ENCODE measurements at places on chromosomes 6 and 20.
A peak's percentile ranks its signal among the peaks of the same experiment; 100 is the strongest.

- DNase-seq, result peak; percentile 27
These were observed 19.2 kb upstream of the ZSCAN16 start for GRCh38 chr6:28105245-28105639.

DNA sequence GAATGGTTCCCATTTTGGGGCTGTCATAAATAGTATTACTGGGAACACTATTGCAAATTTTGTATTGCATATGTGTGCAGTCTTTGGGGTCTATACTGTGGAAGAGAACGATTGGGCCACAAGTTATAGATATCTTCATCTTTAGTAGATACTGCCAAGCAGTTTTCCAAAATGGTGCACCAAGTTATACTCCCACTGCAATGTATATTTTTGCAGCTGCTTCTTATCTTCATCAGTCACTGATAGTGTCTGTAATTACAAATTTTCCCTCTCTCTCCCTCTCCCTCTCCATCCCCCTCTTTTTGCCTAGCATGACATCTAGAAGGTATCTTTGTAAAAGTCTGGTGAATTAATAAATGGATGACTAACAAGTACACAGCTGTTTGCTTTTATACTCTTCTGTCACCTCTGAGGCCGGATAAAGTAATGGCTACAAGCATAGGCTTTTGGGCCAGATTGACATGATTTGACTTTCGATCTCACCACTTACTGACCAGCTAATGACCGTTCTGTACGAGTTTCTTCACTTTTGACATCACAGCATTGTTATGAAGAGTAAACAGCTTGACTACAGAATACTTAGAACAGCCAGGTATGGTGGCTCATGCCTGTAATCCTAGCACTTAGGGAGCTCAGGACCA is 113.3 kb upstream of the SLC2A12 start:
- no peak for DNase-seq

DNA sequence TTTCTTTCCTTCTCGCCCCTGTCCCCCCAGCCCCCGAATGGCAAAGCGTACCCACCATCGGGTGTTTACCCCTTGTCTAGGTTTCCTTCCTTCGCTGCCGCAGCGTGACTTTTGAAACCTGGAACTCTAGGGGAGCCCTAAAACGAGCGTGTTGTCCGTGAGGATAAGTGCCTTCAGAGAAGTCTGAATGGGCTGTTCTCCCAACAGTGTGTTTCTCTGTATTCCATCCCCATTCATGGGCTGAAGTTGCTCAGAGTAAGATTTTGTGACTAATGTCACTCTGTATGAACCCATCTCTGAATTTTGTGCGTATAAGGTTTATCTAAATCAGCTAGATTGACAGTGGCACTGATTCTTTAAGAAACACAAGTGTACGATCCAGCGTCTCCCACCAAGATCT is 949 bp downstream of the MACROD2 start:
- no peak for DNase-seq

DNA sequence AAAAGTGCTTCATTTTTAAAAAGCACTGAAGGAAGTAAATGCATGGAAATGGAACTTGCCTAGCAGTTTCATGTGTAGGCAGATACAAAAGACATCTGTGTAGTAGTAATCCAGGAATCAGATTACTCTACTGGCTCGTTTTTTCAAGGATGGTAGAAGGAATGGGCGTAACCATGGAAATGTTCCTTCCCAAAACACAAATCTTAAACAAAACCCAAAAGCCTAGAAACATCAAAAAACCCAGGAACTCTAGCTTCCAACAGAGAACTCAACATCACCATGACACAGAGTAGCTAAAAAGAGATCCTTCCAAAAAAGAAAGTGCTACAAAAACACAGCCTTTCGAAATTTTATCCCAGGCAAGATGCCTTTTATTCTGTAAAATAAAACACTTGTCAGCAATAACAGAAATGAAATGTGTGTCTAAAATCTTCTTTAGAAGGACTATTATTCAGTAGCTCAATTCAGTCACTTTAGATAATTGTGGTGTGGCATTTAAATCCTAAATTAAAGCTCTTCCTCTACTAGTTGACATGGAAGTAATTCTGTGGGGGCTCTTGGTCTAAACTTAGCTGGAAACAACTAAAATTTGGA is 81.7 kb downstream of the FAM217A start:
- no peak for DNase-seq

GRCh38 chr20:51876313-51876940 is 74.1 kb upstream of the SALL4 start:
- no peak for DNase-seq

DNA sequence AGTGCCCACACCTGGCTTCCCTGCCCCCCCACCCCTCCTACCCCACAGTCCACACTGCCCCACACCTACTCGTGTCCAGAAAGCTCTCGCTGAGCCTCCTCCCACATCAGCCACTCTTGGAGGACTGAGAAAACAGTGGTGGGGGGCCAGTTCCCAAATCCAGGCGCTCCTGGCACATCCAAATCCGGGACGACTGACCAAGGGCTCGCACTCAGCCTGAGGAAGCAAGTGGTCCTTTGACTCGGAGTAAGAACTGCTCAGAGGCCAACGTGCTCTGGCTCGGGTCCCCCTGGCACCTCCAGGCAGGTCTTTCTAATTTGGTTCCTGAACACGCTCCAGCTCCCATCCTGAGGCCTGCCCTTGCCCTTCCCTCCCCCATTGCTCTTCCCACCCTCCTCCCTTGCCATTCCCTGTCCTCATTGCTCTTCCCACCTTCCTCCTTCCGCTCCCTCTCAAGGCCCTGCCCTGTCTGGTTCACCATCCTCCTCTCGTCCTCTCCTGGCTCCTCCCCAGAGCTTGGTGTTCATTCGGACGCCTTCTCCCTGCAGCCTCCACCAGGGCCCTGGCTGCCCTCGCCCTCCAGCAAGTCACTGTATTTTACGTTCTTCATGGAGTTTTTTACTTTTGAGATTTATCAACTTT is 83.6 kb downstream of the THBS2 start:
- DNase-seq, result no peak

DNA sequence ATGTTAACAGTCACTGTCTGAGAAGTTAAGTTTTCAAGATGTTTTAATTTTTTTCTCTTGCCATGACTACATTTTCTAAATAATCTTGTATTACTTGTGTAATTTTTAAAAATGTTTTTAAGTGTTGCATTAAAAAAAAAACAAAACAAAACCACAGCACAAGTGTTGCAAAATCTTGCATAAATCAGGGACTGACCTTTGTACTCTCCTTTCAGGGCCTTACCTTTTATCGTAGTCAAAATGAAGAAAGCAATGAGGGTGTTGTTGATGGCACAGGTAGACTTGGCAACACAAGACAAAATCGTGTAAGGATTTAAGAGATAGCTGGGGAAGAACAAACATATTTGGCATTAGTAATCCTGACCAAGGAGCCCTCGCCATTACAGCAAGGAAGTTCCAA is 42.5 kb downstream of the PIGU start:
- DNase-seq, result no peak

- DNase-seq, result no peak
These were observed 12.1 kb downstream of the TJAP1 start for GRCh38 chr6:43489277-43490072.

- no peak for DNase-seq
These were observed 14.3 kb upstream of the PIM1 start for GRCh38 chr6:37155394-37156312.

DNA sequence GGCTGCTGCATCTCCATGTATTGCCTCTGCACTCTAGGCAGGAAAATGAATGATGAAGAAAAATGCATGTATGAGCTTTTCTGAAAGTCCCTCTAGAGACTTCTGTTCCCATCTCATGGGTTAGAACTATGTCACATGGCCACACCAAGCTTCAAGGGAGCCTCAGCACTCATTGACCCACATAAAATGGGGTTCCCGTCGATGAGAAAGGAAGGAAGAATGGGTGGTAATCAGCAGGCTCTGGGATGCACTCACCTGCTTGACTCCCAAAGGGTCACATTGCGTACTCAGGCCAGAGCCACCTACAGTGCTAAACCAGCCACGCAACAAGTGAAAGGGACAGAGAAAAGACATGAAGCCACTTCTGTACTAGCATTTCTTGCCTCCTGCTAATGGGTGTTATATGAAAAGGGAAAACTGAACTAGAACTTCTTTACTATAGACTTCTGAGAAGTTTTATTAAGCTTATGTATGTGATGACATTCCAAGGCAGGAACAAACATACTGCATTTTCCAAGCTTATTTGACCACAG is 95.8 kb upstream of the GCM1 start:
- DNase-seq, result no peak

GRCh38 chr6:111399626-111400025 is 83.4 kb downstream of the REV3L start:
- DNase-seq, result no peak

DNA sequence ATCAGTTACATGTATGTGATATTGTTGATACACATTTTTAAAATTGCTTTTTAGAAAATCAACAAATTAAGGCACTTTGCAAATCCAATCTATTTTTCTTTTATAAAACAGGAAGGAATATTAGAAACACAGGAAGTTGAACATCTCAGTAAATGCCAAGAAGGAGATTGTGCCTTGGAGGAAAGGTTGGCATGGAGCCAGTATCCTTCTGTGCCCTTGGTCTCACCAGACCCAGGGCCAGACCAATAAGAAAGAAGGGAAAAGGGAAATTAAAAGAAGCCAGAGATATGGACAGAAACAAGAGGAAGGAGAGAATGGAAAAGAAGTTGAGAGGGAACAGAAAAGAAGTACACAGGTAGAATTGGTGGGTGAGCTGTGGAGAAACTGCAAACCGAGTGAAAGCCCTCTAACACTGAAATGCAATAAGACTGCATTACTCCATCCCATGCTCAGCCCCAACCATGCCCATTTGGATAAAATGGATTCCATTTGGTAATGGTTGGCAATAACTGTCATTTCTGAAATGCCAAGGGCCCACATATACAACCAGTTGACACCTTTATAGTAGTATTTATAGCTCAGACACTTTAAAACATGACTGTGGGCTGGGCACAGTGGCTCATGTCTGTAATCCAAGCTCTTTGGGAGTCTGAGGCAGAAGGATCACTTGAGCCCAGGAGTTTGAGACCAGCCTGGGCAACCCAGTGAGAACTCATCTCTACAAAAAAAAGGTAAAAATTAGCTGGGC is 133.8 kb downstream of the GMPR start:
- DNase-seq, result no peak

DNA sequence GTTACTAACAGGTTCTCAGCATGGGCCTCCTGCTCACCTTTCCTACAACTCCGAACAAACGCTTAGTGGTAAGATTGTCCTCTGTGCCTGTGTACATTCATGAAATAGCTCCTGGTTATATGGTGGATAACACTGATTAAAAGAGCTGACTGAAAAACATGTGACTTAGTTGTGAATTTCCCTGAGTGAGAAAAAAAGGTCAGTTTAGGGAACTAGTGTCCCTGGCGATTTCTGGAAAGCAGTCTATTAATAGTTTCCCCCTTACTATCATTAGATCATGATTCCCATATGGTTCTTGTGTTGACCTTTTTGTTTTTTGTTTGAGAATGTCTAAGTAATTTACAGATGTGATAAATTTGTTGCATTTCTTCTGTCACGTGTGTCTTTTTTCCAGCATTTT is 15.6 kb downstream of the SNRPC start:
- no peak for DNase-seq

GRCh38 chr6:108113557-108114519 is 39.3 kb upstream of the OSTM1 start:
- DNase-seq, result no peak

DNA sequence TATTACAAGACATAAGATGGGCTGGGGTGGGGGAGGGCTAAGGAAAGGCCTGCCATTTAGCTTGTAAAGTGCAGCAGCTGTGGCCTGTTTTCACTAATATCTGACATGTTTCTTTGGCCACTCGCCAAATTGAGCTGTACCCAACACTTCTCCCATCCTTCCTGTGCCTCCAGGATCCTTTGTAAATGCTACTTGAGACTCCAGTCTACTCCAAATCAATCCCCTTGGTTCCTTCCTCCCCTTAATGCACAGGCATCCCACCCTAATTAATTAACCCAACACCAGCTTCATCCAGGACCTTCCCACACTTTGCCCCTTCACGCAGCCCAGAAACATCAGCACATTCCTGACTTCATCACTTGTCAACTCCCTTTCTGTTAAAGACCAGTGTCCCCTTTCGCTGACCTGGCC is 55.0 kb upstream of the TCF21 start:
- DNase-seq, result no peak

- DNase-seq, result no peak
These were observed 24.5 kb downstream of the ADAT2 start for GRCh38 chr6:143426026-143426425.

DNA sequence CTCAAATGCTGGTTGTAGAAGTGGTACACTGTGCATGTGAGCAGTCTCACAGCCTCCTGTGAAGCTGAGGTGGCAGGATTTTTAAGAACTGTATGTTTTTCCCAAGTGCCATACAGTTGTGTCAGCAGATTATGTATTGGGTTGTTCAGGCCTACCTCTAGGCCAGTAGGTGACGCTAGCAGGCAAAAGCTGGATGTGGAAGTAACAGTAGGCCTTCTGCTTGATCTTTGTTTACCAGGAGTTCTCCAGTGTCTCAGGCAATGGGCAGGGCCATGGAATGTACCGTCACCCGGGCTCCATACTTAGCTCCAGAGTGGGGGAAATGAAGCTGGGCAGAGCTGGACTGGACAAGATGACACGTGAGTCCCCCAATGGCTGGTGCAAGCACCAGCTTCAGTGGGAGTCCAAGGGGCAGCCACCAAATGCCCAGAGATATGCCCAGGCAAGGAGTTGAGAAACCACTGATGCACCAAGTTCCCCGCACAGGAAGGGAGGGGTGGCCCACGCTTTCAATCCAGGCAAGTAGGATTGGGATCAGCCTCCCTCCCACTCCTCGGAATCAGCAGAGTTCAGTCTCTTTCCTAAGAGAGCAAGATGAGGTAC is 289.7 kb downstream of the HTR1B start:
- DNase-seq, result no peak

DNA sequence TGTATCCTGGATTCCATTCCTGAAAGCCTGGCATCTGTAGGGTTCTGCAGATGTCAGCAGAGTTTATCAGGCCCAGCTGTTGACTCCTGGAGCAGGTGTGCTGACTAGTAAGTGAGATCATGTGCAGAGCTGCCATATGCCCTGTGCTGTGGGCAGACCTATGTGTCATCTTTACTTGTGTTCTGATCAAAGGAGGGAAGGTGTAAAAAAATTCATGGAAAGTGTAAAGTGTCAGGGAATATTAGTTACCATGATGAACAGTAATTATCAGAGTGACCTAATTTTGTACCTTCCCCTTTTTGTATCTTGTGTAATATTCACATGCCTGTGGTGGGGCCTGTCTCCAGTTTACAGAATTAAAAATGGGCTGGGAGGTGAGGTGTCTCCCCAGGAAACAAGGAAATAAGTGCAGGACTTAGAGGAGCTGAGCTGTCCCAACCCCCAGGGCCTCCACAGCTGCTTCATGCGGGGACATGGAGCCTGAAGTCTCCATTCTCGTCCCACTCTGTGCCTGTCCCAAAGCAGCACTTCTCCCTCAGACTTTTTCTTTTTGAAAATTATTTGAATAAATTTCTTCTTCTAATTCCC is 148.2 kb upstream of the GGTLC1 start:
- no peak for DNase-seq

DNA sequence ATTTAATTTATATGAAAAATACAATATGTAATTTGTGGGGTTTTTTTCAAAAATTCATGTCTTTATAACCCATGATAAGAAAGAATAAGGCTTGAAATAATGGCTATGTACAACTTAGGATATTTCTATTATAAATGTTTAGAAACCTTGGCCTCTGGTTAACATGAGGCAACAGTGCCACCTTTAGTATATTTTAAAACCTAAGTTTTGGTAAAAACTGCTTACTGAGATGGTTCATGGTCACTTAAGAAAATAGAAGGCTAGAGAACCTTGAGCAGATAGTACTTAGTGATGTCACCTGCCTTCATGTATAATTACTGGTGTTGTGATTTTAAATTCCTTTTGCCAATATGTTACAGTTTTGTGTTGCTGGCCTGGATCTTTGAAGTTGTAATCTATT is 176.4 kb downstream of the ADGB start:
- no peak for DNase-seq

- no peak for DNase-seq
These were observed 70.2 kb upstream of the CCDC167 start for GRCh38 chr6:37569743-37570481.
